ENCODE measurements at places on chromosomes 4 and X. TPM values are rescaled to one million over a fixed set of nuclear protein-coding genes. Genes with fewer than 3 reads are reported as not detected.
A peak's percentile ranks its signal among the peaks of the same experiment; 100 is the strongest.

The PRKG2 gene
- total RNA-seq, result 5.7 TPM

The CXCL11 gene
- 0.98 TPM for total RNA-seq

The CENPVL3 gene
- not detected for total RNA-seq

The PRDM8 gene
- 3.3 TPM for total RNA-seq

The NEIL3 gene
- total RNA-seq, result not detected

The CTAG2 gene
- not detected for total RNA-seq

The TMEM144 gene
- 15.8 TPM for total RNA-seq

The AFP gene
- not detected for total RNA-seq

The ZXDB gene
- total RNA-seq, result 6.3 TPM

GRCh38 chr4:75254745-75255144 lies 259.5 kb downstream of the RCHY1 start:
- no peaks in the 10 kb centered on the region for H3K27me3 ChIP-seq
- no peak overlapping the region for H3K4me3 ChIP-seq
- no peaks in the 10 kb centered on the region for H3K36me3 ChIP-seq
- H3K4me1 ChIP-seq, result no peaks in the 10 kb centered on the region
- no peak overlapping the region for H3K27ac ChIP-seq

- H3K27ac ChIP-seq, result peak overlapping the region; percentile 97
- H3K36me3 ChIP-seq, result no peaks in the 10 kb centered on the region
- no peaks in the 10 kb centered on the region for H3K27me3 ChIP-seq
- H3K4me1 ChIP-seq, result peaks cover 3% of the 10 kb centered on the region
Measured at GRCh38 chrX:2928191-2928582, 952 bp downstream of the ARSD start.

- no peak overlapping the region for H3K27ac ChIP-seq
- H3K4me1 ChIP-seq, result no peaks in the 10 kb centered on the region
- H3K27me3 ChIP-seq, result no peaks in the 10 kb centered on the region
- DNase-seq, result no peak
- no peak overlapping the region for H3K4me3 ChIP-seq
Measured at GRCh38 chr4:171532968-171533367, 280.2 kb upstream of the GALNTL6 start.

DNA sequence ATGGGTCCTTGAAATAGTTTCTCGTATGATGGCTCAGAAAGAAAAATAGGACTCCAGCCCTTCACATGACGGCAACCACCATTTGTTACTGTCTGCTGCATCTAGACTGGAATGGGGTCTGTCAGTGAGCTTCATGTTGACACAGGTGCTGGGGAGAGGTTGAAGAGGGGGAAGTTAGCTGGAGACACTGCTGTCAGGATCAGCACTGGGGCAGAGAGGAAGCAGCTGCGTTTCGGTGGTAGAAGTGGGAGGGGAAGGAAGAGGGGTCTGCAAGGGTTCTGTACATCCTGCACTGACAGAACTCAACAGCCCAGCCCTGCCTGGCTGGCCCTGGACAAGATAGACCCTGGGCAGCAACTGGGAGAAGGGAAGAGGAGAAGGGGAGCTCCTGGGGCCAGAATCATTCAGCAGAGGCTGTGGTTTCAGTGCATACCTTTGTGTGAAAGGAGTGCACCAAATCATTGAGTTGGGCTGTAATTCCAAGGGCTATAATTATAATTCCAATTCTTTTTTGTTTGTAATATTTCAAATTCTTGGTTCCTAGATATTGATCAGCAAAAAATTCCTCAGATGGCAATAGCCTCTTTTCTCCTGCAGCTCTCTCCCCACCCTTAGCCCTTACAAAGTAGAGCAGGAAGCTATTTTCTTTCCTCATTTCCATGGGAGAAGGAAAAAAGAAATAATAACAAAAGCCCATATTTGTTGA lies 119.4 kb upstream of the C1GALT1C1 start:
- no peak for DNase-seq
- H3K27me3 ChIP-seq, result no peaks in the 10 kb centered on the region
- H3K36me3 ChIP-seq, result no peaks in the 10 kb centered on the region
- no peak overlapping the region for H3K27ac ChIP-seq

DNA sequence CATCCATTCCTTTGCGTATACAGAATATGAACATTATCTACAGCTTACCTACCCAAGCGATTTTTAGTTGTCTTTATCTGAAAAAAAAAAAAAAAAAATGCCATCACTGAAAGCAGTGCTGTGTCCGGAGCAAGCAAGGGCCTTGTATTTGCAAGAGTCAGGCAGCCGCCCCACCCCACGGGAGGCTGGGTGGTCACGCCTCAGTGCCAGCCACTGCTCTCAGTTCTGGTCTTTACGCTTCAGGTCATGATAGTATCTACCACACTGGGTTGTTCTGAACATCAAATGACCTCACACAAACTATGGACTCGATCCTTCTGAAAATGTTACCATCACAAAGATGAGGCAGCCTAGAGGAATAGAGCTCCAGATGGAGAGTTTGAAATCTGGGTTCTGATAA lies 62.7 kb upstream of the HELT start:
- H3K27ac ChIP-seq, result no peak overlapping the region
- no peaks in the 10 kb centered on the region for H3K27me3 ChIP-seq
- no peak overlapping the region for H3K4me3 ChIP-seq
- H3K4me1 ChIP-seq, result no peaks in the 10 kb centered on the region
- no peak for DNase-seq
- H3K36me3 ChIP-seq, result no peaks in the 10 kb centered on the region

DNA sequence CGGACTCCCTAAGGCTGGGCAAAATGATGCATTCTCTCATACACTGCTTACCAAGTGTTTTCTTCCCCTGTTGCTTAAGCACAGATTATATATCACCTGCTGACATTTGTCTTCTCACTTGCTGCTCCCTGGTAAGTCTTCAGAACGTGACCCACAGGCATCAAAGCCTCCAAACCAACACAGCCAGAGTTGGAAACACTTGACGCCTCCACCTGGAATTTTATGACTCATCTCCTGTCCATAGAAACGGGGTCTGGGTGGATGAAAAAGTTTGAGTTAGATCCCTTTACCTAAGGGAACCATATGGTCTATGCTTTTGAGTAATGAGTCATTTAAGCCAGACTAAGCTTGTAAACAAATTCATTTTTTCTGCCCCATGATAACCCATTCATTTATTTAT lies 251.6 kb downstream of the USP46 start:
- no peaks in the 10 kb centered on the region for H3K4me1 ChIP-seq
- DNase-seq, result no peak

DNA sequence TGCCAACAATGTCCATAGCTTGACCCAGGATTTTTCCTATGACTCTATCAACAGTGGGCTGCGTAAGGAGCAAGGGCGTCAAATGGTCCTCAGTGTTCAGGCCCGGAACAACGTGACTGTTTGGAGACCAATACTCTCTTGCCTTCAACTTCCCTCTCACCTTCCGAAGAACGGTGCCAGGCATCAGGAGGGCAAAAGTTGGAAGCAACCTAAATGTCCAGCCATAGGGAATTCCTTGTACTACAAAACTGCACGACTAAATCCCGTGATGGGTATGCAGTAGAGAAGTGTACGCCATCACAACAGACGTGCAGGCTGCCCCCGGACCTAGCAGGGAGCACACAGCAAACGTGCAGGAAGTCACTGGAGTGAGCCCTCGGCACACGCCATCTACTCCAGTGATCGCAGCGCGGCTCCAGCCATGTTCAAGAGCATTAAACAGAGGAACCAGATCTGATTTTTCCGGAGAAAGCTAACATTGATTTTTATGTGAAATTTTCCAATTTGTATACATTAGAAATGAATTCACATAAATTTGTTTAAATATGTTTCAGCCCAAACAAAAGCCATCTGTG lies 79.0 kb downstream of the JAKMIP1 start:
- no peak overlapping the region for H3K27ac ChIP-seq
- DNase-seq, result no peak
- H3K4me3 ChIP-seq, result no peak overlapping the region
- H3K36me3 ChIP-seq, result no peaks in the 10 kb centered on the region

GRCh38 chr4:48041535-48042137 lies 25.1 kb downstream of the NIPAL1 start:
- H3K27ac ChIP-seq, result no peak overlapping the region
- H3K36me3 ChIP-seq, result no peaks in the 10 kb centered on the region
- H3K27me3 ChIP-seq, result no peaks in the 10 kb centered on the region
- no peak for DNase-seq
- no peak overlapping the region for H3K4me3 ChIP-seq
- no peaks in the 10 kb centered on the region for H3K4me1 ChIP-seq

DNA sequence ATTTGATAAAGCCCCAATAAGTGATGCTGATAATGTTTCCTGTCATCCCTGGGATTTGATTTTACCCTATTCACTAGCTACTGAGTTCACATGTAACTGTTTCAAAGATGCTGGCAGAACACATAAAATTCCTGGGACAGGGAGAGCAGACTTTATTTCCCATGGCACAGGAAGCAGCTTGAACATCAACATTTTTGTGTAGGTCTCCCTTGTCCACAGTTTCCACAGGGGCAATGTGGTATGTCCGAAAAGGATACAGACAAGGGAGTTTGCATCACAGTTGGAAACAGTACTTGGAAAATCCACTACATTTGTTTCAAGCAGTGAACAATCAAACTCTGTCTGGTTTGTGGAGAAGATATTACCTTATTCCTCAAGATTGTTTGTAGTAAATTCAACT lies 129.2 kb upstream of the KLHL4 start:
- H3K4me3 ChIP-seq, result no peak overlapping the region
- no peaks in the 10 kb centered on the region for H3K4me1 ChIP-seq
- no peak overlapping the region for H3K27ac ChIP-seq
- DNase-seq, result no peak
- H3K36me3 ChIP-seq, result no peaks in the 10 kb centered on the region

GRCh38 chrX:11285651-11286050 lies 7.6 kb upstream of the AMELX start:
- no peak overlapping the region for H3K27ac ChIP-seq
- no peaks in the 10 kb centered on the region for H3K36me3 ChIP-seq
- no peaks in the 10 kb centered on the region for H3K4me1 ChIP-seq
- no peak for DNase-seq
- H3K4me3 ChIP-seq, result no peak overlapping the region

DNA sequence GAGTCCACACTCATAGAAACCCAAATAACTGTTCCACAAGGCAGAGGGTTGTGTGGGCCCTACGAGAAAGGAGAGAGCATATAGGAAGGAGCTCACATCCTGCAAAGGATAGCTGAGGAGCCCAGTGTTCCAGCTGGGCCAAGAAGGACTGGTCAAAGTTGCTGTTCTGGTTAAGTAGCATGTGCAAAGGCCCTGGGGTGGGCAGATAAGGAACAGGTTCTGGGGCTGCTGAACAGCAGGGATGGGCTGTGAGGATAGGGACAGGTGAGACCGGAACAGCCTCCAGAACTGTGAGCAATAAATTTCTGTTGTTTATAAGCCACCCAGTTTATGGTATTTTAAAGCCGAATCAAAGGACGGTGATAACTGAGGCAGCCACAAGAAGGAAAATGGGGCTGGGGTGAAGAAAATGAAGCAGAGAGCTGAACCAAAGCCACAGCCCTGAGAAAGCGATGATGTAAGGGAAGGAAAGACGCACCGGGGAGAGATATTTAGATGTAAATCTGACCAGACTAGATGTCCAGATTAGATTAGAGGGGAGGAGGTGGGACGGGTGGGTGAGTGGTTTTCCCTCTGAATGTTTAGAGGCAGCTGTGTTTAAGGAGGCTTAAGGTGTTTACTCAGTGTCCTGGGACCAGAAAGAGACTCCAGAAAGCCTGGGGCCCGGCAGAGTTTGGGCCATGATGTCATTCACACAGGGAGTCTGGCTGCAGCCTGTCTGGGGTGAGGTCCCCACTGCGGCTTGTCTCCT lies 180.8 kb upstream of the BCOR start:
- no peaks in the 10 kb centered on the region for H3K36me3 ChIP-seq
- H3K27me3 ChIP-seq, result no peaks in the 10 kb centered on the region
- H3K4me3 ChIP-seq, result no peak overlapping the region
- H3K4me1 ChIP-seq, result no peaks in the 10 kb centered on the region
- no peak overlapping the region for H3K27ac ChIP-seq

- no peak overlapping the region for H3K27ac ChIP-seq
- no peaks in the 10 kb centered on the region for H3K27me3 ChIP-seq
- peak overlapping the region; percentile 7 for H3K4me3 ChIP-seq
- H3K36me3 ChIP-seq, result no peaks in the 10 kb centered on the region
- no peak for DNase-seq
- H3K4me1 ChIP-seq, result no peaks in the 10 kb centered on the region
Measured at GRCh38 chr4:89469930-89470375, 162.4 kb upstream of the GPRIN3 start.

GRCh38 chr4:166198516-166199310 lies 325.7 kb downstream of the TLL1 start:
- no peaks in the 10 kb centered on the region for H3K27me3 ChIP-seq
- H3K4me3 ChIP-seq, result no peak overlapping the region
- no peaks in the 10 kb centered on the region for H3K36me3 ChIP-seq
- no peak for DNase-seq
- no peak overlapping the region for H3K27ac ChIP-seq

DNA sequence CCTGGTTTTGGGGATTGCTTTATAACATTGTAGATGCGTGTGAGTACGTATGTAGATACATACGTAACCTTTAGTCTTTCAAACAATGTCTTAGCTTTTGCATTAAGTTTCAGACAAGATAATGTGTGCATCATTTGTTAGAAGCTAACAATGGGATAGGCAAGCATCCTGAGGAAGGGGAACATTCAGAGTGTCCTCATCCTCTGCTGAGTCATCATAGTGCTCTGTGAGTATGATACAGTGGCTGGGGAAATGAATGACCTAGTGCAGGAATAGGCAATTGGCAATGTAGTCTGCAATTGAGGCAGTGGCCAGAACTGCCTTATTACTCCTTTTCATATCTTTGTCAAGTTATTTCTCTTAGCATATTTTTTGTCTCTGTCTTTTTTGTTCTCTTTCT lies 7.3 kb downstream of the NAP1L5 start:
- DNase-seq, result no peak
- H3K36me3 ChIP-seq, result peaks cover 62% of the 10 kb centered on the region
- no peaks in the 10 kb centered on the region for H3K27me3 ChIP-seq
- no peak overlapping the region for H3K27ac ChIP-seq

DNA sequence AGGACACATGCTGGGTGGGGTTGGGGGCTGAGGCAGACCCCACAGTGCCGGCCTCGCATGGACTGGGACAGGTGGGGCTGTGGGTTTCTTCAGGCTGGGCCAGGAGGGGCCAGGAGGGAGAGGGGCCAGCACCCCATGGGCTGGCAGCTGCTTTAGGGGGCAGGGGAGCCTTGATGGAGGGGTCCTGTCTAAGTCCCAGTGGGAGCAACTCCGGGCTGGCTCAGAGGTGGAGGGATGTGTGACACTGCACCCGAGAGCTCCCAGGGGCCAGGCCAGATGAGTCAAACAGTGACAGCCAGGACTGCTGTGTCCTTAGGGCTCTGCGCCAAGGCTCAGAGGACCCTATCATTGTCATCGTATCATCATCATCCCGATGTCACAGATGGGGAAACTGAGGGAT lies 4.4 kb upstream of the ABLIM2 start:
- H3K27me3 ChIP-seq, result peaks cover 4% of the 10 kb centered on the region
- no peak overlapping the region for H3K27ac ChIP-seq
- H3K36me3 ChIP-seq, result no peaks in the 10 kb centered on the region
- DNase-seq, result no peak
- peaks cover 18% of the 10 kb centered on the region for H3K4me1 ChIP-seq
